ENCODE measurements at places on chromosomes 11 and 22.

- DNase-seq: no peak
Measured at GRCh38 chr22:30968015-30968923, at the start of gene MORC2. MORC2 (minus strand) TSS chr22:30968774; CDS start chr22:30967889, 885 bp downstream.

GRCh38 chr11:118366287-118366686 is 6.9 kb downstream of the UBE4A start:
- DNase-seq: no peak

DNA sequence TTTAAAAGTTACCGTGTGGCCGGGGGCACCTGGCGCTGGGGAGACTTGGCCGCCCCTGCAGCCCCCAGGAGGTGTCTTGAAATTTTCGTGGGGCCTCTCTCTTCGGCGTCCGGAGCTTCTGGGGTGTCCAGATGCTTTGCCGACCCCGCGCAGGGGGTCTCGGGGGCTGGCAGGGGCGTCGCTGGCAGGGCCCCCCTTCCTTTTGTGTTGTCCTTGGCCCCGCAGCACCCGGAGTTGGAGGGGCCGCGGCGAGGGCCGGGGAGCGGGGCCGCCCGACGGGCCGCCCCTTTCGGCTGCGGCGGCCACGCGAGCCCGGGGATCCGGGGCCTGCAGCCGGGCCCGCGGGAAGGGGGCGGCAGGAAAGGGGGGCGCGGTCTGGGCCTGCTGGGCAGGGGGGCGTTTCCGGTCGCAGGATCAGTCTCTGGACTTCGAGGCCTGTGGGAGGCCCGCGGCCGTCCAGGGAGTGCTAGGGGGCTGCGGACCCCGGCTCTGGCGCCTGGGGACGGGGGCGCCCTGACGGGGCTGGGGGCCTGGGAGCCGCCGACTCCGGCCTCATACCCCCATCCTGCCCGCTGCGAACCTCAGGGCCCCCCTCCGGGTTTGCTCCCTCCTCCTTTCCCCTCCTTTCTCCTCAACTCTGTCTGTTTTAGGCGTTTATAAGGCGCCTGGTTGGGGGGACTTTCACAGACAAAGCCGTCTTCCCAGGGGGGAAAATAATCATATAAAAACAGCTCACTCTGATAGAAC is 869 bp downstream of the ZC3H7B start:
- DNase-seq: peak; percentile 36

DNA sequence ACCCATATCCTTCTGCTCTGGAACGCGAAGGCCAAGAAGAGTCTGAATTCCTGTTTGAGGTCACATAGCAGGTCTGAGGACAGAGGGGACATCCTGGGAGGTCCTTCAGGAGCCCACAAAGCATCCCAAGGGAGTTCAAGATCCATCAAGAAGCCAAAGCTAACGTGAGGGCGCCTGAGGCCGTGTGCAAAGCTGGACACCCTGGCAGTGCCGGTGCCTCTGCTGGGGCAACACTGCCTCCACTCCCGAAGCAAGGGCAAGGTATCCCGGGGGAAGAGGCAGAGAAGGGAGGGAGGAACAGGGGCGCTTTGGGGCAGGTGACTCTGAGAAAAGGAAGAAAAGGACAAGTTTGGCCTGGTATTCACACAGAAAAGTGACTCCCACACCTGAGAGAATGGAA is 50.3 kb upstream of the CDON start:
- no peak for DNase-seq

DNA sequence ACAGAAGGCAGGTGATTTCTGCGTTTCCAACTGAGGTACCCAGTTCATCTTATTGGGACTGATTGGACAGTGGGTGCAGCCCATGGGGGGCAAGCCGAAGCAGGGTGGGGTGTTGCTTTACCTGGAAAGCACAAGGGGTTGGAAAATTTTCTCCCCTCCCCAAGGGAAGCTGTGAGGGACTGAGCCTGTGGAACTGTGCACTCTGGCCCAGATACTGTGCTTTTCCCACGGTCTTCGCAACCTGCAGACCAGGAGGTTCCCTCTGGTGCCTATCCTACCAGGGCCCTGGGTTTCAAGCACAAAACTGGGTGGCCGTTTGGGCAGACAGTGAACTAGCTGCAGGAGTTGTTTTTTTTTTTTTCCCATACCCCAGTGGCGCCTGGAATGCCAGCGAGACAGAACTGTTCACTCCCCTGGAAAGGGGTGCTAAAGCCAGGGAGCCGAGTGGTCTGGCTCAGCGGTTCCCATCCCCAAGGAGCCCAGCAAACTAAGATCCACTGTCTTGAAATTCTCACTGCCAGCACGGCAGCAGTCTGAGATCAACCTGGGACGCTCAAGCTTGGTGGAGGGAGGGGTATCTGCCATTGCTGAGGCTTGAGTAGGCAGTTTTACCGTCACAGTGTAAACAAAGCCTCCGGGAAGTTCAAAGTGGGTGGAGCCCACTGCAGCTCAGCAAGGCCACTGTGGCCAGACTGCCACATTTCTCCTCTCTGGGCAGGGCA is 97.2 kb downstream of the JRKL start:
- no peak for DNase-seq

Measured in activated T-cell treated with anti-CD3 and anti-CD28 coated beads, Interleukin-2, amount 50 U/mL, for 1 hour (primary cell).